ENCODE measurements at places on chromosomes 4 and X. TPM values are rescaled to one million over a fixed set of nuclear protein-coding genes. Genes with fewer than 3 reads are reported as not detected.

The CLCN4 gene
- 0.37 TPM for total RNA-seq

The STX18 gene
- 27.8 TPM for total RNA-seq

DNA sequence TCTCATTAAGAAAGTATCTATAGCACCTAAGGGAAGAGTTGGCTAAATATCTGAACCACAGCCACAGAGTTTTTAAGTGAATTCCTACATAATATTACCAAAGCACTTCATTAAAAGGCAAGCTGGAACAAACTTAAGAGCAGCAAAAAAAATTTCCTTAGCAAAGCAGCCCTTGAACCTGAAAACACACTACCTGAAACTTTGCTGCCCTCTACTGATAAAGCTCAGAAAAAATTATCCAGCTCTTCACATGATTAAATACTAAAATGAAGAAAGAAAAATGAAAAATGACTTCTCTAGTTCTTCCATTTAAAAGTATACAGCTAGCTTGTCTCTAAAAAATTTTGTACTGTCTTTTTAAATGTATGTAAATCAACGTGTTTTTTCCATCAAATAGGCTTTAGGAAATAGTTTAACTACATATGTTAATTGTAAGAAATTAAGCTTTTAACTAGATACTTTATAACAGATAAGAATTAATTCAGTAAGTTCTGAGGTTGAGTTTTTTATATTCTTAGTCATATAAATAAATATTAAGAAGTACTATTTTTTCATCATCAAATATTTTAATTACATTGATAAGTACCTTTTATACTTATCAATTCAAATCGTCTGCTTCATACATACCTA lies 156.1 kb downstream of the STPG2 start:
- H3K27me3 ChIP-seq: no peaks in the 10 kb centered on the region
- no peak overlapping the region for H3K4me3 ChIP-seq
- H3K27ac ChIP-seq: no peak overlapping the region
- DNase-seq: no peak
- peaks cover 1% of the 10 kb centered on the region for H3K36me3 ChIP-seq
- H3K4me1 ChIP-seq: no peaks in the 10 kb centered on the region

The FGFR3 gene
- total RNA-seq: not detected

The HSPA4L gene
- total RNA-seq: not detected

The TLR10 gene
- total RNA-seq: not detected

The GSX2 gene
- total RNA-seq: not detected
